ENCODE measurements at places on chromosomes 16 and 17.
A peak's percentile ranks its signal among the peaks of the same experiment; 100 is the strongest.

DNA sequence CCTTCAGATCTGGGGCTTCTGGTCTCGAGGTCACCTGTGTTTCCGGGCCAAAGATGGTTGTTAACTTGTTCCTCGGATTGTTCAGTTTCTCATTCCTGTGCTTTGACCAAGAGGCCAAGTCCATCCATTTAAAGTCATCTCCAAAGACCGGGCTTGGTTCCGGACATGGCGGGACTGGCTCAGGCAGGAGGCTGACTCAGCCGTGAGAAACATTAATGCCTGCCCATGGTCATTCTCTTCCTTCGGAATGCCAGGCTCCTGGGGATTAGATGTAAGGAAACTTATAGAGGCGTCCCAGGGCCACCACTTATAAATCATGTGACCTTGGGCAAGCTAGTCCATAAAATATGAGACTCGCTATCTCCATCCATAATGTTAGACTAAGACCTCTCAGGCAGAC lies 13.6 kb upstream of the NKD1 start:
- no peak for DNase-seq

DNA sequence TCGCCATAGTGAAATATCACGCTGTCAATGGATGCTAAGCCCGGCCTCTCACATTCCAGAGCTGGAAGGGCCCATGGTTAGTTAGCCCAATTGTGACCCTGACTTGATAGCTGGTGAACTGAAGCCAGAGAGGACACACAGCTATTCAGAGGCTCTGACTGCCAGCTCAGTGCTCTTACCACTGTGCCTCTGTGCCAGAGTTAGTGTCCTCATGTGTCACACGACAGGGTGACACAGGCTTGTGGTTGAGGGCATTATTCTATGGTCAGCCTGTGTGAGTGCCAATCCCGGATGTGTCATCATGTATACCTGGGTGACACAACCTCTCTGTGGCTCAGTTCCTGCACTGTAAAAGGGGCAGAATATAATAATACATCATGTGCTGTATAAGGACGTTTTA lies 2.5 kb upstream of the MT1X start:
- no peak for DNase-seq

- no peak for DNase-seq
Measured at GRCh38 chr17:46078675-46079074, 79.6 kb downstream of the STH start.

DNA sequence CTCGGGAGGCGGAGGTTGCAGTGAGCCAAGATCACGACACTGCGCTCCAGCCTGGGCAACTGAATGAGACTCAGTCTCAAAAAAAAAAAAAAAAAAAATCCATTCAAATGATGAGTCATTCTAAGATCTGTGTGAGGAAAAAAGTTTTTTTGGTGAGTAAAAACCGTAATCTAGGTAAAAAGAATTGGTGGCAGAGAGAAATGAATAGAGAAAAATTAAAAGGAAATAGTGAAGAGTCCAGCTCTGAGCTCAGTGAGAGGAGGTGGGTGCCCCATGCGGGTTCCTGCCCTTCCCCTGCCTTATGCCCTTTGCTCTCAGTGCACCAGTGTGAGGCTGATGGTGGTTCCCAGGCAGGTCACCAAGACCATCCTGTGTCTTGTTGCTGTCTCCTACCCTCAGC lies 20.9 kb downstream of the GAN start:
- no peak for DNase-seq

DNA sequence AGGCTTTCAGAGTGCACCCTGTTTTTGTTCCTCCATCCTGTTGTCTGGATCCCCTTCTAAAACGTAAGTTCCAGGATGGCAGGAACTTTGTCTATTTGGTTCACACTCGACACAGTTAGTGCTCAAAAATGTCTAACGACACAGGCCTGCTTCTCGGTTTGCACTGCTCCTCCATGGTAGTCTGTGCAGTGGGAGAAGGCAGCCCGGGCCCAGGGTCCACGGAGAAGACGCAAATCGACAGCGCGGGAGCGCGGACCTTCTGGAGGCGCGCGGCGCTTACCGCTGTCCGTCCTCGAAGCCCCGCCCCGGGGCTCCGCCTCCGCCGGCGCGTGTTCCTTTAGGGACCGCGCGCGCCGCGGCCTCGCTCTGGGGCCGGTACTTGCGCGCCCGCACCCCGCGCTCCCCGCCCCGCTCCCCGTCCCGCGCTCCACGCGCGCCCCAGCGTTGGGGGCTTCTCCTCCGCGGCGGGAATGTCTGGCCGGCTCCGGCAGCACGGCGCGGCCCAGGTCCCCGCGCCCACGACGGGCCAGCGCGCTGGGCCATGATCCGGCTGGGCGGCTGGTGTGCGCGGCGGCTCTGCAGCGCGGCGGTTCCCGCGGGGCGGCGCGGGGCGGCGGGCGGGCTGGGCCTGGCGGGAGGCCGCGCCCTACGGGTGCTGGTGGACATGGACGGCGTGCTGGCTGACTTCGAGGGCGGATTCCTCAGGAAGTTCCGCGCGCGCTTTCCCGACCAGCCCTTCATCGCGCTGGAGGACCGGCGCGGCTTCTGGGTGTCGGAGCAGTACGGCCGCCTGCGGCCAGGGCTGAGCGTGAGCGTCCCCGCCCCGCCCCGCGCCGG lies at the start of gene NT5M:
TSS of gene NT5M (plus strand) at position 364 of the 837 bp plus-strand sequence. CDS start at position 542, 178 bp downstream.
- peak; percentile 41 for DNase-seq

DNA sequence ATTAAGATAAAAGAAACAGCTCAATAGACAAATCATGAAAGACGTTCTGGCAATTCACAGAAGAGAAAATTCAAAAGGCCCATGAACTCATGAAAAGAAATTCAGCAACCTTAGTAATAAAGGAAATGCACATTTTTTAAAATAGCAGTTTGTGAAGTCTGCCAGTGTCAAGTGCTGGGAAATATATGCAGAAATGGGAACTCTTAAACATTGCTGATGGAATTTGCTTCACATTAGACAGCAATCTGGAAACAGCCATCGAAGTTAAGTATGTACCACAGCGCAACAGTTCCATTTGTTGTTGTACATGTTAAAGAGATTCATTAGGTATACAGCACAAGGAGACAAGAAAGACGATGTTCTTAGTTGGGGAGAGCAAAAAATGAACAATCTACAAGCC lies 319.4 kb upstream of the SALL1 start:
- DNase-seq: no peak

GRCh38 chr17:7558544-7559319 lies at the start of gene TNFSF13:
Gene TNFSF13 (plus strand): TSS chr17:7558750. CDS start chr17:7559040, 290 bp downstream.
- no peak for DNase-seq

DNA sequence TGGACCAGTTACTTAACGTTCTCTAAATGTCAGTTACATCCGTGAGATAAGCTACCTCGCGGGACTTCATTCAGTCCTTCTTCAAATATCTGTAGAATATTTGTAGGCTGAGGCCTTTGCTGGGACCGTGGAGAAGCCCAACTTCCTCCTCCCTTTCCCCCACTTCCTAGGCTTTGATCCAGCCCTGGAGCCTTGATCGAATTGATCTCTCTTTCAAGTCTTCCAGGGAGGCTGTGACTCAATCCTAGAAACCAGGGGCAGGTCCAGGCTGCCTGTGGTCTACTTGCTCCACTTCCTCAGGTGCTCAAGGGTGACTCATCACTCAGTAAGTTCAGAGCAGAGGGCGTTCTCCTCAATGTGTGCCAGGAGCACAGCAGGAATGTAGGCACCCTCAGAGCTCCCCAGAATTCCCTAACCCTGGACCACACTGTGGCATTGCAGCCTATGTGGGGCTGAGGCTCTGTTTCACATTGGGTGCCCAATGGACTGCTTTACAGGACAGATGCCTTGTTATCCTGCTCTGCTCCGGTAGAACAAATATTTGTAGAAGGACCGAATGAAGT lies 11.2 kb upstream of the CEP20 start:
- DNase-seq: peak; percentile 22

DNA sequence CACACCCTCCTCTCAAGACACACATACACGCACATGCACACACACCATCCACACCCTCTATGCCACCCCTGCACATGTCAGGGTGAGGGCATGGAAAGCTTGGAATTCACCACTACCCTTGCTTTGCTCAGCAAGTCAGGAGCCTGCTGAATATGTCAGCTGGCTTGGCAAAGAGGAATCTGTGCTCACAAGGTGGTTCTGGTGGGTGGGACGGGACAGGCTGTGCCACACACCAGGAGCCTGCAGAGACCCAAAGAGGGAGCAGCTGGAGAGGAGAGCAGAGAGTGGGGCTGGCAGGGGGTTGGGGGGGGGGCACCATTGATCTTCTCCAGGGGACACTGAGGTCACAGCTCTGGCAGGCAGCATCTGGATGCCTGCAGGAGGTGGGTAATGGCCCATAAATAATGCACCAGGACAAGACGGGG lies 48.7 kb upstream of the NDRG4 start:
- no peak for DNase-seq

DNA sequence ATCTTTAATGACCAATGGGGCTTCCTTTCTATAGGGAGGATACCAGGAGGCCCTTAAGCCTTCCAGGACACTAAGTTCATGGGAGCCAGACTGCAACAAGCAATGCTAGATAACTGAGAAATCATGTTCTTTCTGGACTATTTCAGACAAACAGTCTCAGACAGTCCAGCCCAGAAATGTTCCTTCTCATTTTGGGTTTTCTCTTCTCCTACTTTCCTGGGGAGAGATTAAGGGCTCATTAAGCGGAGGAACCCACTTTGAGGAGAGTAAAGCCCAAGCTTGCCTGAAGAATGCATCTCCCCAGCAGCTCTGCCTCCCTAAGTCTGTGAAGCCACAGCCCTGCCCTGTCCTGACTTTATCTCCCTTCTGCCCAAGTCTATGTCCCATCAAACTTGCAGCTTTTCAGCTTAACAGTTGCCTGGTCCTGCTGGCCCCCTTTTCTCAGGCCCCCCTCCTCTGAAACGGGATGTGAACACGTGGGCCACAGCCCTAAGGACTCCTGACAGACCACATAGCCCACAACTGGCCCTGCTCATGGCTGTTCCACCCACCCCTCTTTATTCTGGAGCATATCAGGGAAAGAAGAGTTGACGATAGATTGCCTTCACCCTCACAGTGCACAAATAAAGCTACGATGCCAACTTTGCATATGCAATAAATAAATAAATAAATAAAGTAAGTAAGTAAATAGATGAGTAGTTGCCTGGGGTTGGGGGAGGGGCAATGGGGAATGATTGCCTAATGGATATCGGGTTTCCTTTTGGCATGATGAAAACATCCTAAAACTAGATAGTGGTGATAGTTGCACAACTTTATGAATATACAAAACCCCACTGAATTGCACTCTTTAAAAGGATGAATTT lies 111.0 kb downstream of the N4BP1 start:
- no peak for DNase-seq

- DNase-seq: no peak
Measured at GRCh38 chr17:49249292-49249794, 18.8 kb upstream of the PHOSPHO1 start.

DNA sequence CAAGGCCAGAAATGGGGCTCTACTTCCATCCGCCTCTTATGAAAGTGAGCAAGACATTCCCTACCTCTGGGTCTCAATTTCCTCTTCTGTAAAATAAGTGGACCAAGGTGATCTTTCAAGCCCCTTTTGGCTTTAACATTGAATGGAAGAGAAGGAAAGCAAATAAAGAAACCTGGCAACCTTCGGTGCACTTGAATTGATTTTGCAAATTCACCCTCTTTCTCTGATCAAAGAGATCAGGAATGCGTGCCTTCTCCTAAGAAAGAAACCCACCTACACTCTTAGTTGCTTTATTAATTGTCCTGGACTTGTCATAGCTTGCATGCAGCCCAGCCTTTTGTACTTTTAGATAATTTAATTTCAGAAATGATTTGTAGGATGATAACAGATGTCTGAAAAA lies 3.0 kb downstream of the MSI2 start:
- no peak for DNase-seq

- no peak for DNase-seq
Measured at GRCh38 chr16:27583634-27584033, 33.7 kb downstream of the KATNIP start.

GRCh38 chr17:3197219-3197618 lies at the start of gene OR1A2:
Gene OR1A2 (plus strand): TSS chr17:3197519. CDS start chr17:3197519, 0 bp downstream.
- no peak for DNase-seq

DNA sequence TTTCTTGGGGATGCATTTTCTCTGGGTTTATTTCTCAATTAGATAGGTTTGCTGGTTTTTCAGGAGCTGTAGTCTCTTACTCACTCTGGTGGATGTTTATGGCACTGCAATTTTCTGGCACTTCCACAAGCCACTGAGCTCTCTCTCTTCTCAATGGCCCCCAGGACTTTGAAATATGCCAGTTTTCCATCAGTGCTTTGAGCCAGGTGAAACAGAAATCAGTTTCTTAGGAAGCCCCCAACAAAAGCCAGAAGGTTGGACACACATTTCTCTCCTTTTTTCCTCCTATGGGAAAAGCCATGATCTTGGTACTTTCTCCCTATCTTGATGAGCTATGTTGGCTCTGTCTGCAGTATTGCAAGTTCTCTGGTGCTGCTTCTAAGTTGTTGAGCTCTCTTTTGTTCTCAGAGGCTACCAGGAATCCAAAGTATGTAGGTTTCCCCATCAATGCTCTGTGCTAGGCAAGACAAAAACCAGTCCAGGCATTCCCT lies 90.7 kb upstream of the SMIM36 start:
- DNase-seq: no peak

DNA sequence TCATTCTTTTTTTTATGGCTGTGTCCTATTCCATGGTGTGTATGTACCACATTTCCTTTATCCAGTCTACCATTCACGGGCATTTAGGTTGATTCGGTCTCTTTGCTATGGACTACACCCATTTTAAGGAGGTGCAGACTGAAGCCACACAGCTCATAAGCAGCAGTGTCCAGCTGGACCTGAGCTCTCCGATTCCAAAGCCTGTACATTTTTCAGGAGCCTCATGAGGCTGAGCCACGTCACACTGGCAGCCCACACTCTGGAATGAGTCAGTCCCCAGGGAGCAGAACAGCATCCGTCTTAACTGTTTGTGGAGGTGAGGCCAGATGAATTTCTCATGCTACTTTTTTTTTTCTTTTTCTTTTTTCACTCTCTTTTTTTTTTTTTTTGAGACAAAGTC lies 116.1 kb downstream of the C16orf95 start:
- DNase-seq: no peak

GRCh38 chr17:12078791-12079190 lies 58.1 kb downstream of the MAP2K4 start:
- DNase-seq: no peak

GRCh38 chr16:56097306-56097705 lies 94.0 kb upstream of the GNAO1 start:
- no peak for DNase-seq

DNA sequence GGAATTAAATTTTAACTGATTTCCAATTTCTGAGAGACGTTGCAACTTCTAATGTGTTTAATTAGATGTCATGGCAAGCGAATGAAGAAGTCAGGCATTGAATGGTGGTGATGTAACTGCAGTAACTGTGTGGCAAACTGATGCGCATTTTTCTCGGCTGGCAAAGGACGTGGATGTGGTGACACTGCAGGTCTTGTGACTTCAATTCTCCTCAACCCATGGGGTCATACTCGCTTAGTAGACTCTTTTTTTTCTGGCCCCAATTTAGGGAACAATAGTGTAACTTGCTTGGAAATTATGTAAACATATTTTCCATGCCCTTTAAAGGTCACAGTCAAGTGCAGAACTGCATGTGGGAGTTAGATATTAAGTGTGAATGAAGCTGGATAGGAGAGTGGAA lies 1.9 kb upstream of the FAM20A start:
- DNase-seq: no peak

- DNase-seq: no peak
Measured at GRCh38 chr17:50260501-50260911, 13.8 kb upstream of the TMEM92 start.

GRCh38 chr16:70730944-70731343 lies 45.1 kb upstream of the MTSS2 start:
- no peak for DNase-seq

- no peak for DNase-seq
Measured at GRCh38 chr16:11253009-11253994, 2.7 kb downstream of the SOCS1 start.

Measured in stimulated activated CD4-positive, alpha-beta T cell treated with anti-CD3 and anti-CD28 coated beads, Interleukin-1b, Interleukin-23, amount 100 ng/mL, for 24 hours (primary cell).